HFFc6 (cell line): ENCODE measurements at places on chromosomes 3 and 15. TPM values are rescaled to one million over a fixed set of nuclear protein-coding genes. Genes with fewer than 3 reads are reported as not detected.

CD200 gene
- total RNA-seq = not detected in 3 replicates

DNA sequence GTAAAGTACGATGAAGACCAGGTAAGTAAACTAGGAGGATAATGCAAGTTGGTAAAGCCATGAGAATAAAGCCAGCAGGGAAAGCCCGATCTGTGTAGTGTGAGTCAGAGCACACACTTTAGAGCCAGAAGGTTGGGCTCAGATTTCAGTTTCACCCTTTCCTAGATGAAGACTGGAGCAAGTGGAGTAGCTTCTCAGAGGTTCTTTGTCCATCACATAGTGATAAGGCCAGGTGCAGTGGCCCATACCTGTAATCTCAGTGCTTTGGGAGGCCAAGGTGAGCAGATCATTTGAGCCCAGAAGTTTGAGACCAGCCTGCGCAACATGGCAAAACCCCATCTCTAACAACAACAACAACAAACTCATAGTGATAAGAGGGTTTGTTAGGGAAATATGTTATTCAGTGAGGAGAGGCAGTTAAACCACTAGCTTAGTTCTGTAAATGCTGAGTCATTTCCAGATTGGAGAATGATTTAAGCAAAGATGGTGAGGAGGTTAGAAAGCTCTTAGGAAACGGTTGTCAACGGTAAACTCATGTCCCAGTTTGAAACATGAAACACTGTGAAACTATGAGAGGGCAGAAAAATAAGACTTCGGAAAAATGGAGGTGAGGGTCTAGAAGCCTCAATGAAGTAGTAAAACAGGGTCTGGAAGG lies 39.0 kb downstream of the IL12A start:
- peak overlapping the region; percentile 75 for H3K4me3 ChIP-seq
- H3K27me3 ChIP-seq = no peaks in the 10 kb centered on the region
- H3K27ac ChIP-seq = peak overlapping the region; percentile 99
- DNase-seq = peak; percentile 78
- H3K36me3 ChIP-seq = no peaks in the 10 kb centered on the region

DNA sequence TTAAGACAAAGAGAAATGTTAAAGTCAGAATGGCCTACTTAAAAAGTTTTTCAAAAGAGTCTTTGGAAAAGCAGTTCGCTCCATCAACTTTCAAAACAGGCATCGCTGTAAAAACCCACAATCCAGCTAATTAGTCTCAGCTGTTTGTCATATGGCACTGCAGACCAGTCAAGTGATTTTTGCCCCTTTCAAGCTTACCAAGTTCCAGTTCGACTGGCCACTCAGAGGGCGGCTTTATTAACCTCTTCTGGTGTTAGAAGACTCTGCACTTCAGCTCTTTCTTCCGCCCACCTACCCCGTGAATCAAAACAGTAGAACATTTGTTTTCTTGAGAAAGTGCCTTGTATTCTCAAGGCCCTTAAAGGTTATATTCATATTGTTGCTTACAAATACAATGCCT lies 19.3 kb downstream of the RAB27A start:
- H3K4me3 ChIP-seq = no peak overlapping the region
- DNase-seq = no peak
- peaks cover 20% of the 10 kb centered on the region for H3K4me1 ChIP-seq
- no peak overlapping the region for H3K27ac ChIP-seq

GRCh38 chr3:79297245-79297960 lies 470.4 kb downstream of the ROBO1 start:
- peaks cover 11% of the 10 kb centered on the region for H3K4me1 ChIP-seq
- no peaks in the 10 kb centered on the region; the same call in 1 of the 2 replicates for H3K27me3 ChIP-seq
- no peaks in the 10 kb centered on the region for H3K36me3 ChIP-seq
- peak; percentile 74 for DNase-seq

DNA sequence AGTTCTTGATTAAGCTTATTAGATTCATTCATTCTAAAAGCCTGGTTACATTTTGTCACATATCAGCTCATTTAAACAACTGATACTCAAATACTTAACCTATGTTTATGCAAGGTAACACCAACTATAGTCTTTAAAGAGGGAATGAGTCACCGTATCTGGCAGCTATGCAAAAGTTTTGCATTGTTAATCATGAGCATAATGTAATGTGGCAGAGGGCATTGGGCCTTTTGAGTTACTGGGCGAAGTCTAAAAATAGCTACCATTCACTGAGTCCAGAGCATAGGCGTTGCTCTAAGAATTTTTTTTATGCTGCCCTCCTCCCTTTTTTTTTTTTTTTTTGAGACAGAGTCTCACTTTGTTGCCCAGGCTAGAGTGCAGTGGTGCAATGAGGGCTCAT lies 277.7 kb upstream of the ZNF717 start:
- H3K36me3 ChIP-seq = no peaks in the 10 kb centered on the region
- no peaks in the 10 kb centered on the region; the same call in 1 of the 2 replicates for H3K27me3 ChIP-seq
- H3K27ac ChIP-seq = no peak overlapping the region
- no peak for DNase-seq

CFAP100 gene
- total RNA-seq = not detected in 2 replicates

OR5K2 gene
- total RNA-seq = not detected in 3 replicates

FOXL2NB gene
- total RNA-seq = 0.48 to 4.9 TPM (median 0.59 TPM) in 3 replicates

- DNase-seq = peak; percentile 78
- H3K36me3 ChIP-seq = peaks cover 36% of the 10 kb centered on the region
- H3K4me1 ChIP-seq = peaks cover 87% of the 10 kb centered on the region
Observed at GRCh38 chr3:64188810-64189560, 36.3 kb downstream of the PRICKLE2 start.

DNA sequence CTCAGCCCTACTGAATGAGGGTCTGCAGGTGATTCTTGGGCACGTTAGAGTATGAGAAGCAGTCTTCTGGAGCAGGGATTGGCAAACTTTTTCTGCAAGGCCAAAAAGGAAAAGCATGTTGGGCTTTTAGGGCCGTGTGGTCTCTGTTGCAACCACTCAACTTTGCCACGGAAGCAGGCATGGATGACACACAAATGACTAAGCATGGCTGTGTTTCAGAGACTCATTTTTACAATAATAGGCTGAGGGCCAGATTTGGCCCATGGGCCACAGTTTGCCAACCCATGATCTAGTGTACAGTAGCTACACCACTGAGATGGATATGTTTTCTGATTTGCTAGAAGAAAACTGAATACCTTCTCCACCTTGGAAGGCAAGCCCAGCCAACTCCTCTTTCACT lies 66.1 kb upstream of the PRICKLE2 start:
- H3K36me3 ChIP-seq = no peaks in the 10 kb centered on the region
- H3K4me3 ChIP-seq = peak overlapping the region; percentile 52
- H3K4me1 ChIP-seq = peaks cover 39% of the 10 kb centered on the region

GRCh38 chr3:29335943-29336342 lies 55.1 kb downstream of the RBMS3 start:
- no peaks in the 10 kb centered on the region; the same call in 1 of the 2 replicates for H3K27me3 ChIP-seq
- peak overlapping the region; percentile 88 for H3K4me3 ChIP-seq
- peak overlapping the region; percentile 95 for H3K27ac ChIP-seq
- peaks cover 86% of the 10 kb centered on the region for H3K4me1 ChIP-seq
- H3K36me3 ChIP-seq = no peaks in the 10 kb centered on the region
- no peak for DNase-seq

- H3K36me3 ChIP-seq = peaks cover 28% of the 10 kb centered on the region
- H3K27ac ChIP-seq = peak overlapping the region; percentile 47; the same call in 1 of the 2 replicates
- H3K4me3 ChIP-seq = no peak overlapping the region; the same call in 1 of the 2 replicates
- H3K27me3 ChIP-seq = no peaks in the 10 kb centered on the region
Observed at GRCh38 chr3:106759731-106760130, 617.5 kb upstream of the CCDC54 start.

PRSS50 gene
- not detected in 2 replicates for total RNA-seq

DNA sequence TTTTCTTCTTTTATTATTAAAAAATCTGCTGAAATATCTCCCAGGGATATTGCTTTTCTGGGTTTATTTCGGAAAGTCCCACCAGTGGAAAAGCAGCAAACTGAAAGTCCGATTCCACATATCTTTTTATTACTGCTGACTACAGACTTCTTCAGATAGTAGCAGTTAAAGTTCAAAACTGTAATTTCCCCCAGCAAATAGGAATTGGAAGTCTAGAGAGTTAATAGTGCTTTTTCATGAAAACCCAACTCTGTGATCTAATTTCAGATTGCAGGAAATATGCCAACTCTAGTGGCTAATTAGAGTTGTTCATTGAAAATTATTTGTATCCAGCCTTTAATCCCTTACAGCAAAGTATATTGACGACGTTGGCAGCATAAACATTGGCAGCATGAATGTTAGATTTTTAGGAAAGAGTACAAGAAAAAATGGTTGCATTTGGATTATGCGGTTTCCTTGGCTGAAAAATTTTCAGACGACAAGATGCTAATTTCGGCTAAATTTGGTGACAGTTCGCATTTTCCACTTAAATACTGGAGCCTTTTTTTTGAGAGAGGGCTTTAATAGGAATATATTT lies 472.9 kb upstream of the CBLB start:
- H3K27me3 ChIP-seq = no peaks in the 10 kb centered on the region
- no peak overlapping the region for H3K27ac ChIP-seq
- peaks cover 49% of the 10 kb centered on the region for H3K4me1 ChIP-seq
- peak overlapping the region; percentile 53; the same call in 1 of the 2 replicates for H3K4me3 ChIP-seq

- H3K36me3 ChIP-seq = no peaks in the 10 kb centered on the region
- no peak for DNase-seq
- H3K4me3 ChIP-seq = no peak overlapping the region
- no peaks in the 10 kb centered on the region for H3K4me1 ChIP-seq
- H3K27ac ChIP-seq = no peak overlapping the region
Observed at GRCh38 chr15:38424101-38424552, 29.8 kb upstream of the FAM98B start.

DNA sequence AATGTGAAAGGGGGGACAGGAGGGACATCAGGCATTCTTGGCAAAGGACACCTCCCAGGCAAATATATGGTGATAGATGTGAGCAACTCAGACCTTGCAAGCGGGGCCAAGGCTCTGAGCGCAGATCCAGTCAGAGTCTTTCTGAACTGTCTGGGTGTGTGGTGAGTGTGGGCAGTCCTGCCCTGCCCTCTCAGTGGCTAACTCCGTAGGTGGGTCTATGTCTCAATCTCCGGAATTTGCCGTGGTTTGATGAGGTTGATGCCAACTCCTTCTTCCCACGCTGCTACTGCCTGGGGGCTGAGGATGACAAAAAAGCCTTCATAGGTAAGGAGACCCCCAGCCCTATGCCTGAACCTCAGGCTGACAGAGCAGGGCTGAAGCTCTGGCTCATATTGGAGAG lies 7.4 kb downstream of the TTLL3 start:
- DNase-seq = no peak
- H3K36me3 ChIP-seq = 0 out of 2 replicates have a peak, but pooled peaks cover 9% of the 10 kb centered on the region
- H3K4me3 ChIP-seq = no peak overlapping the region
- H3K4me1 ChIP-seq = no peaks in the 10 kb centered on the region
- H3K27ac ChIP-seq = no peak overlapping the region

DNA sequence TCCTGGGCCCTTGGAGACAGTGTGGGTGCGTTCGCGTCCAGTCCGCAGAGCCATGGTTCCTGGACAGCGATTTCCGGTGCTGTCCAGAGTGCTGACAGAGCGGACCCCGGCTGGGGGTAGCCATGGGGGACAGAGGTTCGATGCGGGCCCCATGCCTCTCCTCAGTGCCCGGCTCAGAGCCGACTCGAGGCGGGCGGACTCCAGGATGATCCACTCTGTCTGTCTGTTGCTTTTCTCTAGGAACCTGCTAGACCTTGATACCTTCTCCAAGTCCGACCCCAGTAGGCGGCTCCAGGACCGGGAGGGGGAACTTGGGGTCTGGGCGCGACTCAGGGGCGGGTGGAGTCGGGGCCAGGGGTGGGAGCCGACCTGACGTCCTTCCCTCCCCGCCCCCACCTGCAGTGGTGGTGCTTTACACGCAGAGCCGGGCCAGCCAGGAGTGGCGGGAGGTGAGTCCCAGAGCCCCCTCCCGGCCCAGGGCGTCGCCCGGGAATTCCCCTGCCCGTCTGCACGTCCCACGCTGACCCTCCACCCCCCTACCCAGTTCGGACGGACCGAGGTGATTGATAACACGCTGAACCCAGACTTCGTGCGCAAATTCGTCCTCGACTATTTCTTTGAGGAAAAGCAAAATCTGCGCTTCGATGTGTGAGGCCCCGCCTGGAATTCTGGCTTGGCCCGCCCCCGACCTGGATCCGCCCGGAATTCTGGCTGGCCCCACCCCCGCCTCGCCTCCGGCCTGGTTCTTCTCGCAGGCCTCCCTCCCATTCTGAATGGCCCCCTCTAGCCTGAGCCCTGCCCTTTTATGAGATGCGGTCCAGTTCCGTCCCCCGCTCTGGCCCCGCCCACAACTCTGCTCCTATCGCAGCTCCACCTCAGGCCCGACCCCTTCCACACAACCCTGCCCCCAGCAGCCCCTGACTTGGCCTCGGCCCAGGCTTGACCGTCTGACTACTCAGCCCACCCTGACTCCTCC lies 1.0 kb downstream of the CPNE9 start:
- peaks cover 5% of the 10 kb centered on the region; the same call in 1 of the 2 replicates for H3K36me3 ChIP-seq
- H3K4me1 ChIP-seq = no peaks in the 10 kb centered on the region
- H3K4me3 ChIP-seq = no peak overlapping the region; the same call in 1 of the 2 replicates
- peaks cover 15% of the 10 kb centered on the region for H3K27me3 ChIP-seq
- H3K27ac ChIP-seq = no peak overlapping the region

- no peak for DNase-seq
- no peaks in the 10 kb centered on the region for H3K4me1 ChIP-seq
- no peak overlapping the region for H3K27ac ChIP-seq
- H3K4me3 ChIP-seq = no peak overlapping the region
- no peaks in the 10 kb centered on the region; the same call in 1 of the 2 replicates for H3K27me3 ChIP-seq
Observed at GRCh38 chr3:36244728-36245127, 135.6 kb upstream of the STAC start.

DNA sequence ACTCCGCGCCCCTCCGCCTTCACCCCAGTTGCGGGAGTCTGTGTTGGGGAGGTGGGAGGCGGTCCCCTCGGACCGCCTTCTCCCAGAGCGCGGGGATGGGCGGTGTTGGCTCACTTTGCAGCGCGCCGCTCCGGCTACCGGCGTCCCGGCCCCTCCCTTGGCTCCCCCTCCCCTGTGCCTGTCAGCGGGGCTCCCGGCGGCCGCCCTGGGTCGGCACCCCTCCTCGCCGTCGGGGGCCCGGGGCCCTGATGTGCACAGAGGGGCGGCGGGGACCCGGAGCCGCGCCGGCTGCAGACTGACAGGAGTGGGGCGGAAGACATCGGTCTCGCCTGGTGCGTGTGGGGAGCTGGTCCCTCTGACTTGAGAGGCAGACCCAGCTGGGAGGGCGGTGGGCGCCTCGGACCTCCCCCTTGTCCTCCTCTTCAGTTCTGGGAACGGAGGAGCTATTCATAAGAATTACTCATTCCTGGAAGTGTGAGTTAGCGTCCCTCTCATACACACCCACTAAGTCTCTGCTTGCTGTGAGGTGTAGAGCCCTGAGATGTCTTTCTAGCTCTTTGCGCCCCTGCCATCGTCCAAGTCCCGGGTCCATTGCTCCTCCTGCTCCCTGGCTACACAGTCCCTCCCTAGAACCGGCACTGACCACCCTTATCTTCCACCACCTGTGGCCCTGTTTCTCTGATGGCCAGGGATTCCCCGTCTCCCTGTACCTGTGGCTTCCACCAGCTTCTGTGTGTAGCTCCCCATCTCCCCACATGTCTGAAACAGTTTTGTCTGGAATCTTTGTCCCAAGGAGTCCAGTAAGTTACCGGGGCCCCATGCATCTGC lies 42.3 kb upstream of the ROPN1 start:
- peaks cover 24% of the 10 kb centered on the region for H3K27me3 ChIP-seq
- H3K36me3 ChIP-seq = no peaks in the 10 kb centered on the region
- no peak overlapping the region; the same call in 1 of the 2 replicates for H3K27ac ChIP-seq
- H3K4me3 ChIP-seq = peak overlapping the region; percentile 71
- no peak for DNase-seq

MELTF gene
- total RNA-seq = 1.3 and 3.0 TPM in 2 replicates

PLSCR4 gene
- 9.0 to 10.7 TPM (median 9.5 TPM) in 3 replicates for total RNA-seq

GRCh38 chr3:129663045-129663446 lies 56.6 kb upstream of the PLXND1 start:
- peaks cover 50% of the 10 kb centered on the region for H3K4me1 ChIP-seq
- peaks cover 7% of the 10 kb centered on the region; the same call in 1 of the 2 replicates for H3K36me3 ChIP-seq
- H3K27ac ChIP-seq = peak overlapping the region; percentile 73
- peak; percentile 12 for DNase-seq
- no peaks in the 10 kb centered on the region for H3K27me3 ChIP-seq

GRCh38 chr3:148998297-148998696 lies 7.0 kb downstream of the GYG1 start:
- no peak overlapping the region for H3K27ac ChIP-seq
- H3K36me3 ChIP-seq = peaks cover 59% of the 10 kb centered on the region
- no peaks in the 10 kb centered on the region for H3K27me3 ChIP-seq
- no peak for DNase-seq
- peaks cover 30% of the 10 kb centered on the region for H3K4me1 ChIP-seq
- H3K4me3 ChIP-seq = no peak overlapping the region
